ENCODE measurements at places on chromosomes 1 and 21. TPM values are rescaled to one million over a fixed set of nuclear protein-coding genes. Genes with fewer than 3 reads are reported as not detected.

The THRAP3 gene
- polyA plus RNA-seq, result 58.4 TPM

The LYPLA2 gene
- polyA plus RNA-seq, result 73.9 TPM

GRCh38 chr1:54239035-54239383 lies 39.0 kb downstream of the MRPL37 start:
- DNase-seq, result no peak

The NAV1 gene
- 13.2 TPM for polyA plus RNA-seq

DNA sequence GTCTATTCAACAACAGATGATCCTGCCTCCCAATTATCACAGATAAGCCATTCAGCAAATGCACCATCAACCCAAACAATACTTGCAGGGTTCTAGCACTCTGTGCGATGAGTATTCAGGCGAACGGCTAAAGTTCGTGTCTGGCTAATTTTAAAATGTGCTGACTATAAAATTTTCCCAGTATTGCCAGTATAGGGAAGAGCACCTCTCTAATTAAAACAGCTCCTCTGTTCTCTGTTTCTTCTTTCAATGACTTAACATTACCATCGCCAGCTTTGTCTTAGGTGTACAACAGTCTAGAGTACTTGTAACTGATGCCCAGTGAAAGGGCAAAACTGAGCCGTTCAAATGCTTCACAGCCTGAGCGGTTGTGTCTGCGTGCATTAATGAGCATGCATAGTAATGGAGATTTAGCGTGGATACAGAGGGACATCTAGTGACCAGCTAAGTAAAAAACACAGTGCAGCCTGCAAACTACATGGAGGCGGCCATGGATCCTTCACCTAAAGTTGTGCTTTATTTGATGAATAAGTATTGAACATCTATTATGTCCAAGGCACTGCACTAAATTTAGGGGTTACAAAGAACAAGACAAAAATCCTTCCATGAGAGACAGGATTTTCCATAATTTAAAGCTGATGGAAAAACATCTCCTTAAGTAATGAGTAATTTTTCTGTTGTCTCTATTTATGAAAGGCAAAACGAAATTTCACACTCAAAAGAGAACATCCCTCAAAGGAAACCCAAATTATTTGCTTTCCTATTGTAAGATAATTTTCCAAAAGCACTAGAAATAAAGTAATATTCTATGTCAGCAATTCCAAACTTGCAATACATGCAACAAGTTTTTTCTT lies 120.0 kb downstream of the SETD4 start:
- DNase-seq, result no peak

DNA sequence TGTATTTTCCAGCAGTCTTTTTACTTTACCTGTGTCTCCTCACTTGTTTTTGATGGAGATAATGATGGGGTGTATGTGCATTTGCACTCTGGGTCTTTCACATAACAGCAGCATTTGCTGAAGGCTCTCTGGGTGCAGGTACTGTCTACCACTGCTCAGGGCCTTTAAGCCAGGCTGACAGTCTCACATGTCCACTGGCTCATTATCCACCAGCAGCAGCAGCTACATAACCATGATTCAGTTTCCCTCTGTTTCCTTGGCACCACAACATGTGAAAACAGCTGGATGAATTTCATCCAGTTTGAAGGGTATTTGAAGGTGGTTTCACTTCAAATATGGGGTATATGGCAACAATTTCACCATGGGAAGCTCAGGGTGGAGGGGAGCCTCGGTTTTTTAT lies 41.2 kb upstream of the ROR1 start:
- no peak for DNase-seq

The LCE2A gene
- 0.12 TPM for polyA plus RNA-seq

GRCh38 chr1:31707711-31708110 lies 3.9 kb upstream of the COL16A1 start:
- no peak for DNase-seq

GRCh38 chr1:35769188-35769758 lies 505 bp downstream of the CLSPN start:
- DNase-seq, result no peak

GRCh38 chr1:11930571-11931445 lies 3.7 kb upstream of the PLOD1 start:
- no peak for DNase-seq

The TARS2 gene
- 37.5 TPM for polyA plus RNA-seq

GRCh38 chr1:18411820-18412641 lies 68.7 kb upstream of the KLHDC7A start:
- no peak for DNase-seq

The KIF21B gene
- polyA plus RNA-seq, result 0.17 TPM

DNA sequence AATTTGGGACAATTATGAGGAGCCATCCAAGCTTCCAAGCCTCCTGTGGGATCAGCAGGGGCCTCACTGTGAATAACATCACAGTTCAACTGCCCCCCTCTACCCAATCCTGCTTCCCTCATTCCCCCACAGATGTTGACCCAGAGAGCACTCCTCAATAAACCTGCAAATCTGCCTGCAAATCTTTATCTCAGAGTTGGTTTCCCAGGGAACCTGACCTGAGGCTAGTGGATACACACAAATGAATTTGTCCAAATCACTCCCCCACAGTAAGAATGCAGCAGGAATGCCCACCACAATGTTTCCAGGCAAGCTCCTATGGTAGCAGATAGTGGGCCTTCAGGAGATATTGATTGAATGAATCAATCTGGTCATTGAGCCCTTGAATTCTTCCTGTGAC lies 56.4 kb upstream of the HIVEP3 start:
- no peak for DNase-seq

DNA sequence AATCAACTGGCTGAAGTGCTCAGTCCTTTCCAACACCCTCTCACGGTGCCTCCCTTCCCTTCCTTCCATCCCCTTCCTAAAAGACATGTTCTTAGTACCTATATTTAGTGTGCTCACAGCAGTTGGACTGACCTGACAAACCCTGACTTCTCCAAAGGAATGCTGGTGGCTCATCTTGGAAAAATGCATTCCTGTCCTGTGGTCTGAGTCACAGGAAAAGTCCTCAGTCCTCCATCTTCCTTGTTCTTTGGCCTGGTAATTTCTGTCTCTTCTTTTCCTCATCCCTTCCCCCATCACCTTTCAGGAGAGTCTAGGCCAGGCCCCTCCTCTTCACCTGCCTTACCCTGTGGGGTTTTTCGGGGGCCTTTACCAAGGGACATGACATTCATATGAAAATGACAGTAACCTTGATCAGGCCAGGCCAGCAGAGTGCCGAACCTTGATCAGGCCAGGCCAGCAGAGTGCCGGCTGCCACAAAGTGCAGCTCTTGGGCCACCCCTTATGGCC lies 7.2 kb downstream of the ATP1B1 start:
- peak; percentile 73 for DNase-seq

DNA sequence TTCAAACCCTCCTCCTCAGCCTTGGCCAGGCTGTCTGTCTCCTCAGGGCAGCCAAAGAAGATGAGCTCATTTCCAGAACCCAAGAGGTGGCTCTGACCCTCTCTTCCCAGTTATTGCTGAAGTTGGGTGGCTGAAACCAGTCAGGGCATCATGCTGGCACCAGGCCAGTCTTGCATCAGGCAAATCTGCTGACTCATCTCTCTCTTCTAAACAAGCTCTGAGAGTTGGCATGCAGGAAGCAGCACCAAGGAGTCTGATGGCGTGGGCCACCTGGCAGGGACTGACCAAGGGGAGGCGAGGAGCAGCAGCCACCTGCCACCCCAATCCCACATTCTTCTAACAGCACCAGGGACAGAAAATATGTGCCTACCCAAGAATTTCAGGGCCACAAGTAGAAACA lies 104.8 kb upstream of the ATP1A1 start:
- DNase-seq, result peak; percentile 81

GRCh38 chr1:8212580-8213031 lies 105.3 kb upstream of the SLC45A1 start:
- no peak for DNase-seq

GRCh38 chr1:24092979-24093378 lies 19.0 kb downstream of the MYOM3 start:
- no peak for DNase-seq

The CELA3B gene
- polyA plus RNA-seq, result not detected

GRCh38 chr21:32215306-32215685 lies 63.6 kb downstream of the MIS18A start:
- DNase-seq, result no peak

The AMY1B gene
- not detected for polyA plus RNA-seq

- no peak for DNase-seq
Observed at GRCh38 chr1:8627728-8628127, 189.7 kb downstream of the RERE start.

All from keratinocyte (primary cell).